Activated naive CD8-positive, alpha-beta T cell treated with anti-CD3 and anti-CD28 coated beads, Interleukin-2, amount 10 ng/mL, durations not matched to agents 7 days and 5 days (primary cell): ENCODE measurements at places on chromosomes 7 and 10. TPM values are rescaled to one million over a fixed set of nuclear protein-coding genes. Genes with fewer than 3 reads are reported as not detected.

- no peak for DNase-seq
Observed at GRCh38 chr10:86992456-86992855, 24.2 kb downstream of the ADIRF start.

DNA sequence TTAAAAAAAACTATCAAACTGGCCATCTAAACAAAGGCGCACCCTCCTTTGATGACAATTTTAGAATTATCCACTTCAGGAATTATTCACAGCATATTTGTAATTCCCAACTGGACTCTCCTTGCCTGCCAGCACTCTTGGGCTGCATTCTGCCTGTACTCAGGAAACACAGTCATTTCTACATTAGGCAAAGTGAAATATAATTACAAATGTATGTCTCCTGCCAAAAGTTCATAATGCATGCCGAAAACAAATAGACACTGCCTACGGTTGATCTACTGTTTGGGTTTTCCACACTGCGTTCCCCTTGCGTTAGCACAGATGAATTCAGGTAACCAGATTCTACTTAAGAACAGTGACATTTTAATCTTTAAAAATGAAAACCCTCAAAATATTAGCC, 1.9 kb downstream of the HGF start:
- no peak for DNase-seq

GRCh38 chr7:10707519-10707918, 266.2 kb upstream of the PHF14 start:
- DNase-seq = no peak

GRCh38 chr7:80699045-80699638, 60.7 kb downstream of the CD36 start:
- DNase-seq = no peak

DNA sequence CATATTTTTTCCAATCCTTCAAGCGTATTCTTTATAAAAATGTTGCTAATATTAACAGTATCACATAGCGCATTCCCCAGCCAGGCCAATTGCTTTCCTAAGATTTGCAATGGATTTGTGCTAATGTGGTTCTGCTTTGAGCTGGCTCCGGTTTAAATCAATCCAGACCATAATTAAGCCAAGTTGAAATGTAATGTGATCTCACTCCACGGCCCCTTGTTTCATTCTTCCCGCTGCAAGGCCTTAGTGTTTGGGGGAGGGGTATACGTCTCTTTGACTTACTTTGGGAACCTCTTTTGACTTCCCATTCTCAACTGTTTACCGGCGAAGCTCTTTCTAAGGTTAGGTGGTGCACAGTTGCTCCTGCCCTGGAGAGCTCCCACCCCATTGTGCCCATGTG, 86.4 kb downstream of the PRPF18 start:
- no peak for DNase-seq

DNA sequence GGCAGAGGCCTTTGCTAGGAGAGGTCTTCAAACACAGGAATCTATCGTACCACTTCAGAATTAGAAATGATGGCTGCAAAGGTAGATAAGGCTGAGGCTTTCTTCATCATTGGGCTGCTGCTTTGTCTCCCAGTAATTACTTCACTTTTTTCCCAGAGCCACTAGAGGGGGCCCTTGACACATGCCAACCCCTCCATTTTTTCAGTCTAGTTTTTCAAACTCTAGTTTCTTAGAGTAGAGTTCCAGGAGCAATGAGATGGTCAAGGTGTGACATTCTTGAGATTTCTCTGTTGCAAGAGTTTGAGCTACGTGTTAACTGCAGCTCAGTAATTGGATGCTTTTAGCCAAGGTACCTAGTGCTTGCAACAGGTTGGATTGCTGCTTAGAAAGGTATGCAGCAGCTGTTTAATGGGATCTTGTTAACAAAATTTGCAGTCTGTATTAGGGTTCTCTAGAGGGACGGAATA, 33.8 kb upstream of the RBM20 start:
- DNase-seq = no peak

DNA sequence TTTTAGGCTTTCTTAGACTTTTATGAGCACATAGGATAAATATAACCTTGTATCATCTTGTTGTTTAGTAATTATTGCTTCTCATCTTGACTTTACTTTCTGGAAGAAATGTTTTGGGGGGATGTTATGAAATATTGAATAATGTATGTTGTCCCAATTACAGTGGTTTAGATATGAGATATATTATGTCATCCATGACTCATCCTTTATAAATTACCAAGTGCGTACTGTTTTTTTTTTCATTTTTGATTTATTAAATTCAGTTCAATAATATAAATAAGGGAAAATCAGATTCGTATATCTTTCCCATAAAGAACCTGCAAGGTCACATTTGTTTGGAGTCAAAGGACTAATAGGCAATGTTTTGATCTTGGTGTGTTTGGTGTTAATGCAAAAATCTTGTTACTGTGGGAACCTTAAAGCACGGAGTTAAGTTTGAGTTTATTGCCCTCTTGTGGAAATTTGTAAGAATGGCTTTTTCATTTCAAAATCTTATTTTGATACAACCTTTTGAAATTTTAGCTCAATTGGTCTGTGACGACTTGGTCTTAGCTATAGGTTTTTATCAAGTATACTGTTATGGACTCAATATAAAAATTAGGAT, 108.6 kb downstream of the SRI start:
- no peak for DNase-seq

DNA sequence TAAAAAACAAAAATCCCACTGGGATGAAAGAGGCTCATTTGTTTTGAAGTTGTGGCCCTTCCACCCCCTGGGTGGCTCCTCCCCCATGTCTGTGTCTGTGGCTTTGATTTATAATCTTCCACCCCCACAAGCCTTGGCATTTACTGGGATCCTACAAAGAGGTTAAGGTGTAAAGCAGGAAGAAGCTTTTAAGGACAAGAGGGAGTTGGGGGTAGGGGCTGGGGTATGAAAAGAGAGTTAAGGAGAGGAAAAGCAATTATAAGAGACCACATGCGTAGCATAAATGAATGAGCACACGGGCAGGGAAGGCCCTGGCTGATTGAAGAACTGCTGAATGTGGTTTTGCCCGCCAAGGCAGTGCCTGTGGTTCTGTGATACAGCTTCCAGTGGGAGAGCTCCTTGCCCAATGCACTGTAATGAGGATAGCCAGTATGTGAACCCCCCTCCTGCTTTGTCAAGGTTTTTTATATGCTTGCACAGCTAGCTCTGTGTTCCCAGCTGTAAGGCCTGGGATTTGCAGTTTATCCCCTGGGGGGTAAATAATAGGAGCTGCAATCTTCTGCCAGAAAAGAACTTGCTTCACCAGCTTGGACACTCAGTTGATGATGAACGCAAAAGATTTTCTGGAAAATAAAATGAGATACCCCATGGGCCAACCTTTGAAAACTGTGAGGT, 34.7 kb upstream of the KMT2E start:
- DNase-seq = no peak

DNA sequence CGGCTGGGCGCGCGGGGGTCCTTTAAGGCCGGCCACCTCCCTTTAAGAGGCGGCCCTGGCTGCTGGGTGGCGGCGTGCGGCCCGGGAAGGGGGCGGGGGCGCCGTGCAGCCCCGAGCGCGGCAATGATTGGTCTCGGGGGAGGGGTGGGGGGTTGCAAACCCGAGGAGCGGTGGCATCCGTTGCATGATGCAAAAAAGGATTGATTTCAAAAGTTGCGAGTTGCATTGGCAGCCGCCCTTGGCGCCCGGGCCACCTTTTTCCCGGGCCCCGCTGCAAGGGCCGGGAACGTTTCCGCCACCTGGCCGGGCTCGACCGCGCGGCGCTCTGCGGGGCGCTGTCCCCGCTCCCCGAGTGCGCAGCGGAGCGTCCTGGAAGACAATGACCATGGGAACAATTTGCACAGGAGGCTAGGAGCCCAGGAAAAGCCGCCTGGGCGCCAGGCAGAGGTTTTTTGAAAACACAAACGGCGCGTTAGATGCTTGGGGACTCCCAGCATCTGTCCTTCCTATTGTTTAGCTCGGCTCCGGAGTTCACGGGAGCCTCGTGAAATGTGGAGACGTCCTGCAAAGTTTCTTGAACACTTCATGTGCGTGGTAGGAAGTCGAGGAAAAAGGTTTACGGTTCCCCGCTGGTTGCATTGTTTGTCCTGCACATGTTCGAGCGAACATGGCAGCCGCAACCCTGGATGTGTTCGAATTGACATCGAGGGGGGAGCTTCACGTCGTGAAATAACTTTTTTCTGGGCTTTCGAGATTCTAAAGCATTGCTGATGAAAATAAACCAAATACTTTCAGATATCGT, at the start of gene SEPHS1:
Gene SEPHS1 (minus strand): TSS at position 78 of the 802 bp plus-strand sequence. CDS start 3,343 bp downstream, outside the sequence.
- peak; percentile 83 for DNase-seq

DKK1 gene
- total RNA-seq = not detected

DNA sequence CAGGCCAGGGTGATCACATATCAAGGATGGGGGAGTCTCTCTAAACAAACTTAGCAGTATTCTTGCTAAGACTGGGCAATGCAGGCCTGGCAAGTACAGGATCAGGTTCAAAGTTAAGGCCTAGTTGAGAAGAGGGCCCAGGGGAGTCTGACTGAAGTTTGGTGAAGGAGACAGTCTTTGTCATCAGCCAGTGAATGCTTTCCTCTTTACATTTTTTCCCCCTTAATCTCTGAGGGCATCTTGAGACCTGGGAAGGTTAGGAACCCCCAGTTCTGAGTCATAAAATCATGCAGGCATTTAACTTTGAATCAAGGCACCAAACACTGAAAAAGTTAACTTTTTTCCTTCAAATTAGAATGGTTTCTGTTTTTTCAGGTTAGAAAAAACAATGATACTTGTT, 311.5 kb downstream of the REEP3 start:
- DNase-seq = no peak

SLC29A4 gene
- total RNA-seq = 3.1 TPM

SRGN gene
- total RNA-seq = 162 TPM
